ENCODE measurements at places on chromosomes 3 and 15.

- no peaks in the 10 kb centered on the region for H3K4me1 ChIP-seq
- H3K36me3 ChIP-seq: no peaks in the 10 kb centered on the region
- no peaks in the 10 kb centered on the region for H3K27me3 ChIP-seq
- no peak overlapping the region for H3K27ac ChIP-seq
- H3K4me3 ChIP-seq: no peak overlapping the region
These were observed 37.3 kb downstream of the BTD start for GRCh38 chr3:15638891-15639262.

DNA sequence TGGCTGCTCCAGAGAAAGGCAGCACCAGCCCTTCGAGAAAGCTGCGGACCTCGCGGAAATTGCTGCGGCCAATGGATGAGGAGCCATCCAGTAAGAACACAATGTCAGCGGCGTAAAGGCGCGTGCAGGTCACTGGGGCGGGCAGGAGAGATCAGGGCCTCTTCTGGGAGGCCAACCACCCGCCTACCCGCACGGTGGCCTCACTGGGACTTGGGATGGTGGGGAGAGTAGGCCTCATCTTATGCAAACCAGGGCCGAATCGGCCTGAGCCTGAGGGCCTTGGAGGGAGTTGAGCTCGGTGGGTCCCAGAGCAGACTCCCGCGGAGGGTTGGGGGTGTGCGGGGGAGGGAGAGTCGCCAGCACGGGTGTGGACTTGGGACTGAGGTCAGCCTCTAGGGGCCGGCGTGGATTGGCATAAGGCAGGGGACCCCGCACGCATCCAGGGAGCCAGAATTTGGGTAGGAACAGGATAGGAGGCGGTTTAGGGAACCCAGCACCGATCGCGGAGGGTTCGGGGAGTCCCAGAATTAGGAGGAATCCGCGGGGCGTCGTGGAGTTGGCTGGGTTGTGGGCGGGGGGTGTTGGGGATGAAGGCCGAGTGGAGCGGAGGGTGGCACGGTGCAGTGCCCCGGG, 596 bp downstream of the COL7A1 start:
- no peak overlapping the region for H3K27ac ChIP-seq
- no peaks in the 10 kb centered on the region for H3K36me3 ChIP-seq
- no peak overlapping the region for H3K4me3 ChIP-seq
- H3K4me1 ChIP-seq: no peaks in the 10 kb centered on the region
- H3K27me3 ChIP-seq: no peaks in the 10 kb centered on the region

GRCh38 chr3:4748701-4749378, 230.4 kb upstream of the BHLHE40 start:
- H3K4me3 ChIP-seq: no peak overlapping the region
- no peaks in the 10 kb centered on the region for H3K36me3 ChIP-seq
- H3K4me1 ChIP-seq: no peaks in the 10 kb centered on the region

DNA sequence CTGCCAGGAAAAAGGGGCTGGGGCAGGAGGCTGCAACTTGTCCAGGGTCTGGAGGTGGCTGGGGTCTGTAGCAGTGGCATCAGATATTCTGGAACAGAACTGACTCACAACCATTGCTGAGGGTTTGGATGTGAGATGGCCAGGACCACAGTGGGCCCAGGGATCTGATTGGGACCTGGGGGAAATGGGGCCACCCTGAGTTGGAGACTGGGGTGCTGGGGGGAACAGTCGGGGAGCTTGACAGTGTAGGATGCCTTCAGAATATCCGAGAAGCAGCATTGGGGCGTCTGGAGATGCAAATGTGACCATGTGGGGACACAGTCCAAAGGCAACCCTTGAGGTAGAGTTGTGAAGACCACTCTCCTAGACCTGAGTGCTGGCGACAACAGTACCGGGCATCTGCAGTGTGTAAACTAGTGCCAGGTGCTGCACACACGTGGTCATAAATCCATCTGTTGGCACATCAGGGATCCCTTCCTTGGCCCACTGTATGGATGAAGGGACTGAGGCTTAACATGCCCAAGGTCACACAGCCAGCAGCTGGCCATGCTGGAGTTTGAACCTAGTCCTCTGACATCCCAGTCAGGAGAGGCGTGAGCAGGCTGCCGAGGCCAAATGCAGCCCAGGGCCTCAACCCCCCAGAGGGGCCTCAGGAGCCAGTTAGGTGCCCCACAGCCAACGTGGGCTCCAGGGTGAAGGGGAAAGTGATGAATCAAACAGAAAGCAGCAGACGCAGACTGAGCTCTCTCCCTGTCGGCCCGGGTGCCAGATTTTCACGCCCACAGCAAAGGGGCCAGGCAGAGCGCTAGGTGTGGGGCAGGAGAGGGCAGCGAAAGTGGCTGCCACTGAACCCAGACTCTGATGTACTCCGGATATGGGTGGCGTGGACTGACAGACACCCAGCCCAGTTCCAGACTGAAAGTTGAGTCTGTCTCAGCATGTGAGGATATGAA, 18.8 kb downstream of the HEMK1 start:
- H3K27me3 ChIP-seq: peaks cover 2% of the 10 kb centered on the region
- H3K4me1 ChIP-seq: no peaks in the 10 kb centered on the region
- no peaks in the 10 kb centered on the region for H3K36me3 ChIP-seq

- H3K4me1 ChIP-seq: peaks cover 4% of the 10 kb centered on the region
- no peak for DNase-seq
- H3K36me3 ChIP-seq: no peaks in the 10 kb centered on the region
- no peaks in the 10 kb centered on the region for H3K27me3 ChIP-seq
- no peak overlapping the region for H3K27ac ChIP-seq
- H3K4me3 ChIP-seq: no peak overlapping the region
These were observed 391.0 kb upstream of the RARB start for GRCh38 chr3:25037049-25037547.
